Occipital lobe (tissue), 3 donors: ENCODE measurements at places on chromosomes 7 and 10. TPM values are rescaled to one million over a fixed set of nuclear protein-coding genes. Genes with fewer than 3 reads are reported as not detected.

- DNase-seq, result no peak
Observed at GRCh38 chr7:96596120-96596826, 113.4 kb downstream of the SEM1 start.

DNA sequence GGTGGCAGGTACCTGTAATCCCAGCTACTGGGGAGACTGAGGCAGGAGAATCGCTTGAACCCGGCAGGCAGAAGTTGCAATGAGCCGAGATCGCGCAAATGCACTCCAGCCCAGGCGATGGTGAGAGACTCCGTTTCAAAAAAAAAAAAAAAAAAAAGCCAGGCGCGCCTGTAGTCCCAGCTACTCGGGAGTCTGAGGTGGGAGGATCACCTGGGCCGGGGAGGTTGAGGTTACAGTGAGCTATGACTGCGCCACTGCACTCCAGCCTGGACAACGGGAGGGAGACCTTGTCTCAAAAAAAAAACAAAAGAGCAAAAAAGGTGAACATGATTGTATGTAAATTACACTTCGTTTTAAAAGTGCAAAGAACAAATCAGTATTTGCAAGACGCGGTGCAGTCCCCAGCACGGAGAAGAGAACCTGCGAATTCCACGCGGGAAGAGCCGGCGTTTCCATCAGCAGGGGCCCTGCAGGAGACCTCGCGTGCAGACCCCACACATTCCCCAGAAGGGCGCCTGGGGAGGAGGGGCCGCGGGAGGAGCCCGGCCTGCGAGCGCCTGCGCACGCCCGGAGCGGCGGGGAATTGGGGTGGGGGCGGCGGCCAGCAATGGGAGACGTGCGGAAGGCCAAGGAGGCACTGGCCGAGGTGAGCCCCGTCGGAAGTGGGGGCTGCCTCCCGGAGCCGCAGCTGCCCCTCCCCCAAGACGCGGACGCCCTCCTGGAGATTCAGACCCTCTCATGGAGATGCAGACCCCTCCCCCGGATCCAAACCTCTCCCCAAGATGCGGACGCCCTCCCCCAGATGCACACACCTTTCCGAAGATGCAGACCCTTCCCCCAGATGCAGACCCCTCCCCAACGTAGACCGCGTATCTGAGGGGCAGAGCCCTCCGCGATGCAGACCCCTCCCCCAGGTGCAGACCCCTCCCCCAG is 16.7 kb upstream of the SUN1 start:
- DNase-seq, result no peak

Gene CALML3
- total RNA-seq, result not detected

Gene STEAP1B
- 1.1 TPM for total RNA-seq
